CD4-positive, alpha-beta T cell treated with Interleukin-21 for 1 hour (primary cell): ENCODE measurements at places on chromosomes 3 and 15.

GRCh38 chr15:73227433-73228056, 141.2 kb downstream of the HCN4 start:
- no peak for DNase-seq

DNA sequence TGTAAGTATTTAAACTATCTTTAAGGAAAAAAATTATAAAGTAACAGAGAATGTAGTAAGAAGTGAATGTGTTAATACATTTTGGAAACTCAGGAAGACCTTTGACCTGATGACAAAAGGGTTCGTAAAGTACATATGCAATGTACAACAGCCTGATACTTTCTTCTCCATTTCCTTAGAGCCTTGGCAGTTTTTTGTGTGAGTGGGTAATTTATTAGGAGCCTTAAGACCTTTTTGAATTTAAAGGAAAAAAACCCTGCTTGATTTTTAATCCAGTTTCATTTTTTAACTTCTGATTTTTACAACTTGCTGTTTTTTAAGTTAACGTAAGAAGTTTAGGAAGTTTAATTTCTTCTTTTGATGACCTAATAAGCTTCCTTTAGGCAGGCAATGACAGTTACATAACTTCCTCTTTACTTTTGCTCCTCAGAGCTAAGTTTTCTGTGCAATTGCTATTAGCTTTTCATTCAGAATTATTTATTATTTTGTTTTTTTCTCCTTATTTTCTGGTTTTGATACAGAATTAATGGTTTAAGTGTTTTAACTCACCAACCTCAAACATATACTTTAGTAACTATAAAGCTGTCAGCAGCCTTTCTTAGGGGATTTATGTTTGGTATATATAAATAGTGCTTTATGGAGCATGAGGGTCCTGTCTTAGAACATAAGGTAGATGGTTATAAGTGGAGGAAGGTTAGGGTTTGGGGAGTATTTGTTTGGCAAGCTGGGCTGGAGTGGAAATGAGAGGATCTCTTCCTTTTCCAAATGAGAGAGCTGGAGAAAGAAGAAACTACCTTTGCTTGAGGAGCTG, 35.2 kb downstream of the ARMC8 start:
- DNase-seq: no peak

DNA sequence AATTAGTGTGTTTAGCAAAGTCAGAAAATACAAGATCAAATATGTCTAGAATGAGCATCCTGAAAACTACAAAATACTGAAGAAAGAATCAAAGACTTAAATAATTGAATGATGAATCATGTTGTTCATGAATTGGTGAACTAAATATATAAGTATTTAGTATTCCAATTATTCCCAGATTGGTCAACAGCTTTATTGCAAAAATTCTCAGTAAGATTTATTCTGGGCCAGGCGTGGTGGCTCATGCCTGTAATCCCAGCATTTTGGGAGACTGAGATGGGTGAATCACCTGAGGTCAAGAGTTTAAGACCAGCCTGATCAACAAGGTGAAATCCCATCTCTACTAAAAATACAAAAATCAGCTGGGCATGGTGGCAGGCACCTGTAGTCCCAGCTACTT, 250.0 kb upstream of the NECTIN3 start:
- no peak for DNase-seq

- no peak for DNase-seq
Measured at GRCh38 chr3:44026220-44026865, 215.3 kb upstream of the TOPAZ1 start.

DNA sequence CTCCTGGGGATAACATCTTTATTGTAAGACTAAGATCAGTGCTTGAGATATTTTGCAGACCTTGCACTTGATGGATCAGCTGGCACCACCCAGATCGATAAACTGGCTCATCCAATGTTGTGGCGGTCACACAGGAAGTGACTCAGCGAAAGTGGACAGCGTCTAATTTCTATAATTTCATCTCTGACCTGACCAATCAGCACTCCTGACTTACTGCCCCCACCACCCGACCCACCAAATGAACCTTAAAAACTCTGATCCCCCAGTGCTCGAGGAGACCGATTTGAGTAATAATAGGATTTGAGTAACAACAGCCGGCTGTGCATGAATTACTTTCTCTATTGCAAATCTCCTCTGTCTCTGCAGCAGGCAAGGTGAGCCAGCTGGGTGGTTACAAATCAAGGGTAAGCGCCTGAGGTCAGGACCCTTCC, 62.7 kb upstream of the RNU6-1 start:
- DNase-seq: no peak

DNA sequence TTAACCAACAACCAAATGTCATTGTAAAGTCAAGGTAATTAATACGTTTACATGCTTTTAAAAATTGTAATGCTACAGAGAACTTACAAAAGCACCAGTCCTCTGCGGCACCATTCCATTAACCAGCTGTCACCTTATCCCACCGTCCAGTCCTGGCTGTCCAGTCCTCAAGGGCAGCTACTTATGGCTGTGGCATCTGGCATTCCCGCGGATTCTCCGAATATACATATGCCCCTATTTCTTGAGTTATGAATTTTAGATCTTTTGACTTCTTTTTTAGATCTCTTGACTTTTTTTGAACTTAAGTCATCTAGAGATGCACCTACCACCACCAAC, 382 bp upstream of the POMGNT2 start:
- no peak for DNase-seq

DNA sequence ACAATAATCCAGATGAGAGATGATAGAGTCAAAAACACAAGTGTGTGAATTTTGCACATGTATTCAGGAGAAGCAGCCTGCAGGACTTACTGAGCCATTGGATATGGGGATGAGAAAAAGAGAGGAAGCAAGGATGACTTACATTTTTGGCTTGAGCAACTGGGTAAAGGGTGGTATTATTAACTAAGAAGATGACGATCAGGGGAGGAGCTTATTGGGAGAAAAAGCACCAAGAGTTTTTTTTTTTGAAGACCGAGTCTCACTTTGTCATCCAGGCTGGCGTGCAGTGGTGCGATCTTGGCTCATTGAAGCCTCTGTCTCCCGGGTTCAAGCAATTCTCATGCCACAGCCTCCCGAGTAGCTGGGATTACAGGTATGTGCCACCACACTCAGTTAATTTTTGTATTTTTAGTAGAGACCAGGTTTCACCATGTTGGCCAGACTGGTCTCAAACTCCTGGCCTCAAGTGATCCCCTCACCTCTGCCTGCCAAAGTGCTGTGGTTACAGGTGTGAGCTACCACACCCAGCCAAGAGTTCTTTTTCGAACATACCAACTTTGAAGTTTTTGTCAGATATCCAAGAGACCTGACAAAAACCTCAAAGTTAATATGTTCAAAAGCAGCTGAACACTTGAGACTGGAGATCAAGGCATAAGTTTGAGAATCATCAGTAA, 14.8 kb upstream of the SH3BP5 start:
- DNase-seq: peak; percentile 62

GRCh38 chr3:50245831-50246516, 10.0 kb downstream of the GNAI2 start:
- DNase-seq: peak; percentile 93

GRCh38 chr15:47720555-47720954, 3.2 kb downstream of the SEMA6D start:
- no peak for DNase-seq

GRCh38 chr3:46709721-46710120, 7.9 kb downstream of the PRSS50 start:
- no peak for DNase-seq

DNA sequence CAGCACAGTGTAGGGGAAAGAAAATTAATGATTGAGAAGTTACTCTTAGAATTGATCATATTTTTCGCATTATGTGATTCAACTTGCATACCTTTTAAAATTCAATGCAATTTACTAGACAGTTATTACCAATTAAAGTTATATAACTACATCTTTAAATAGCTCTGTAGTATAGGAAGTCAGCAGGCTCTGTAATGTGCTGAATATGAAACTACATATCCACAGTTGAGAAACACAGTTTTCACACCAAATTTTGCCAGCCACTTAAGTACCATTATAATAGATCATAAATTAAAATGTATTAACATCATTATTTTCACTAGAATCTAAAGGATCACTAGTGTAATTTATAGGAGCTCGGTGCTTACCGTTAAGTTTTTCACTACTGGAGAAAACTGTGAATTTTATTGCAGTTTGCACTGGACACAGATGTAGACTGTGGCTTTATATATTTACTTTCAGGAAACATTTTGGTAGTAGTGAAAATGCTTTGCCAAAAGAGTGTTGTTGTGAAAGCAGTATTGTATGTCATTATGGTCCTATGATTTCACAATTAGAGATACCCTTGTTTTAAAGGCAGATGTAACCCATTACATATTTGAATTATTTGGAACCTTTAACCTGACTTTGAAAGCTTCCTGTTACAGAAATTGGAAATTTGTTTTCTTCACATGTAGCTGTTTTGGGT, 113.6 kb downstream of the PLCL2 start:
- DNase-seq: no peak

DNA sequence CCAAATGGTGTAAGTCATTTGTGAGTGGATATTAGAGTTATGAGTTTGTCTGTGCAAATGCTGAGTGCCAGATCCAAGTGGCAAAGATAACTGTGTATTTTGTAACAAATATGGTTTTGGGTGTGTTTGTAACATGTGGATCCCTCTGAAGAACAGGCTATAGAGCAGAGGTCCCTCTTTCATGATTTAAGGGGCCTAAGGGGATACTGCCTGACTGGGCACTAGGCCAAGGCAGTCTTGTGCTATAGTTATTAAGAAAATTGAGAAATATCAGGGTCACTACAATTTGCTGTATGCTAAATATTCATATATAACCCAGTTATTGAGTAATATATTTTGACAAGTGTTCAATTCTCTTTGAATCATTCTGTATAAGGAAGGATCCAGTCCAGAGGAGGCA, 555.6 kb upstream of the RGMA start:
- DNase-seq: no peak

DNA sequence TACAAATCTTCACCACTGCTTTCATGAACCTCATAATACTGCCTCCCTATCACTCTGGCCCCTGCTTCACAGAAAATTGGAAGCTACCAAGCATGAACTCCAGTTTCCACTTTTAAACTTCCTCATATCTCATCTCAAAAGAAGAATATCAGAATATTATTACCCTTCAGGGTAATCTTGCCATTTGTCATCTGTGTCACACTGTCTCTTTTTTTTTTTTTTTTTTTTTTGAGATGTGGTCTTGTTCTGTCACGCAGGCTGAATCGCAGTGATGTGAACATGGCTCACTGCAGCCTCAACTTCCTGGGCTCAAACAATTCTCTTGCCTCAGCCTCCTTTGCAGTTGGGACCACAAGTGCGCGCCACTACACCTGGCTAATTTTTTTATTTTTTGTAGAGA, 80.4 kb upstream of the TCF12 start:
- no peak for DNase-seq

GRCh38 chr3:156106721-156107373, 13.5 kb upstream of the KCNAB1 start:
- DNase-seq: no peak
